ENCODE measurements at places on chromosomes 4 and X.
A peak's percentile ranks its signal among the peaks of the same experiment; 100 is the strongest.

DNA sequence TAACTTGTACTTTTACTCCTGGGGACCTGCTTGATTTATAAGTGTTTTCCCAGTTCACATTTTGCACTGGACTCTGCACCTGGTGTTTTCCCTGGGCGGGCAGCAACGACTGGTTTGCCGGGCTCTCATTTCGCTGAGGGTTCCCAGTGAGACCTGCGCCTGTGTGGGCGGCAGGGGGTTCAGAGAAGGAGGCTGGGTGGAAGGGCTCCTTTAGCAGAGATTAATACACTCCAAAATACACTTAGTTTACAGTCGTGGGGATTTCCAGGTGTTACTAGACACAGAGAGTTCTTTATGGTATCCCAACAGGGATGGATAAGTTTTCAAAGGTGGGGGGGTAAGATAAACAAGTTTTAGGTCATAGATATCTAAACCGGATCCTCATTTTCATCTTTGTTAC, 53.0 kb upstream of the SHISA3 start:
- no peak for DNase-seq

DNA sequence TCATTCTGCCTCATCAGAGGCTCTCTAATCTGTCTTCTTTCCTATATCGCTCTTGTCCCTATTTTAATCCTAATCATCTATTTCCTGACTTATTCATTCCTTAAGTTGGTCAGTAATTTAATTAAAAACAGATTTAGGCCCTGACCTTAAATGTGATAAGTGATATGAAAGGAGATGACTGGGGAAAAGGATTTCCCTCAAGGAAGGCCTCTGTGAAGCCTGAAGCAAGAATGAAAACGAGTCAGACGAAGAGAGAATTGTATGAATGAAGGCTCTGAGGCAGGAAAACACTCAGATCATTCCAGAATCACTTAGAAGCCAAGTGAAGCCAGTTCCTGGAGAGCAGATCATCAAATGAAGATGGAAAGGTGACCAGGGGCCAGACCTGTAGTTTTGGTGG, 22.1 kb downstream of the PKD2 start:
- DNase-seq = no peak

- DNase-seq = no peak
Observed at GRCh38 chrX:136126872-136127406, 20.4 kb upstream of the FHL1 start.

DNA sequence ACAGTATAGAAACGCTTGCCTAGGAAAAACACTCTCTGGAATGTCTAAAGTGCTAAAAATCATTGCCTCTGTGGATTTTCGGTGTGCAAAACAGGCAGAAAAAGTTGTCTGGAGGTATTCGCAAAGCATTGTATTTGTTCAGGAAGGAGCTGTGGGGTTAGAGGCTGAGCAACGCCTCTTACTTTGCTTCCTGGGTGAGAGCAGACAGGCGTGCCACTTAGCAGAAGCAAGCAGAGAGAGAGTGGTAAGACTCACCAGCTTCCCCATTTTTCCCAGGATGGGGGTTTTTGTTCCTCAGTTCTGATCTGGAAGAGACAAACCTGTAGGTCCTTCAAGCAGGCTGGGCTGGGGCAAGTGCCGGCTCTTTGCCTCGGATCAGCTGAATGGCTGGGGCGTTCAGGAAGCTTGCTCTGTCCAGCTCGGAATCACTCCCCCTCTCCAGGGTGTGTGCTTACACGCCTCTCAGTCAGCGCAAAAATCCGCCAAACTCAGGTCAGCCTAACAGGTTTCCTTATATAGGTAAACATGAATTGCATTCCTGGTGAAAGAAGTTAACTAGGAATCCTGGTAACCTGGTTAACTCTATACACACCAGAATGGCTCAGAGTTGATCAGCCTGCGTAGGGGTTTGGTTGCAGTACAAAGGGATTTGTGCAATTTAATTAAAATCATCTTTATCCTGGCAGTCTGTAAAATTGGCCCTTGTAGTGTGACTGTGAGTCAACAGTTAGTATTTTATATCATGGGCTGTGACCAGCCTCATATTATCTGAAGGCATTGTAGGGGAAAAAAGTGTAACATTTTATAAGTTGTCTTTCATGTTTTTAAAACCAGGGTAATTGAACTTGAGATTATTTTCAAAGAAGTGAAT, 213.1 kb upstream of the MID1 start:
- DNase-seq = no peak

GRCh38 chr4:86019906-86020305, 339.9 kb downstream of the MAPK10 start:
- DNase-seq = no peak

DNA sequence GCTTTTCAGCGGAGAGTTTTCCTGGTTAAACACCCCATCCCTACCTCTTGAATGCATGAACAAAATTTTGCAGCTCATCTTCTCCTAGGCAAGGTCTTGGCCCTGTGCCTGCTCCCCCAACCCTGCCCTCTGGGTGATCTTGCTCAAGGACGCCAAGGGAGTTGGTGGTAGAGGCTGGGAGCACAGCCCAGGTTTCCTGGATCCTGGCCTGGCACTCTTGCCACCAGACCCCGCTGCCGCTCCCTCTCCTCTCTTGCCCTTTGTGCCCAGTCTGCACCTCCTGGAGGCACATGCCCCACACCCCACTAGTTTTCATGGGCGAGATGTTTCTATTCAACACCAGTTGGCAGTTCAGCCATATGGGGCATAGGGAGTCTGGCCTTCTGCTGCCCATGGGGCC, 37.3 kb downstream of the TSC22D3 start:
- no peak for DNase-seq

GRCh38 chrX:23194885-23195554, 139.6 kb upstream of the PTCHD1 start:
- DNase-seq = no peak

GRCh38 chrX:10769195-10769594, 148.8 kb upstream of the MID1 start:
- no peak for DNase-seq

- peak; percentile 41 for DNase-seq
Observed at GRCh38 chr4:77433418-77433733, 172.2 kb upstream of the CXCL13 start.

DNA sequence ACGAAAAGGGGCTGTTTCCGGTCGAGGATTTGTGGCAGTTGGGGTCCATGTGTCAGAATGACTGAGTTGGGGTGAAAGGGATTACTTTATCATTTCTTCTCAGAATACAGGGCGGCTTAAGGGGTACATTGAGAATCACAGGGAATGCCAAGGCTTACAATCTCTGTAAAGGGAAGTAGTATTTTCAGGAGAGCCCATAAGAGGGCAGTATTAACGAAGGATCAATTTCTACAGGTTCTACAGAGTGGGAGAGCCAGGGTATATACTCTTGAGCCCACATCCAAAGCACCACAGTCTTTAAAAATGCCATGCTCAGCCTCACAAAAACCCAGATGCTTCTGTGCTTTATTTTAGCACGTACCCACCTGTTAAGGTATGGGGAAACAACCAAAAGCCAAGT, 67.7 kb upstream of the ZXDA start:
- DNase-seq = no peak

DNA sequence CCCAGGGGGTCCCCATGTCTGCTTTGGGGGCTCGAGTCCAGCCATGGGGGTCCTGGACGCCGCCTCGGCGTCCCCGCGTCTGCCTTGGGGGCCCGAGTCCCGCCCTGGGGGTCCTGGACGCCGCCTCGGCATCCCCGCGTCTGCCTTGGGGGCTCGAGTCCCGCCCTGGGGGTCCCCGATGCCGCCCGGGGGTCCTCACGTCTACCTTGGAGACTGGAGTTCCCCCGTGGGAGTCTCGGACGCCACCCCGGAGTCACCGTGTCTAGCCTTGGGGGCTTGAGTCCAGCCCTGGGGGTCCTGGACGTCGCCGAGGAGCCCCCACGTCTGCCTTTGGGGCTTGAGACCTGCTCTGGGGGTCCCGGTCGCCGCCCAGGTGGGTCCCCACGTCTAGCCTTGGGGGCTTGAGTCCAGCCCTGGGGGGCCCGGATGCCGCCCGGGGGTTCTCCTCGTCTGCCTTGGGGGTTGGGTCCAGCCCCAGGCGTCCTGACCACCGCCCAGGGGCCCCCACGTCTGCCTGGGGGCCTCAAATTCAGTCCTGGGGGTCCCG, 1.1 kb upstream of the GTPBP6 start:
- DNase-seq = no peak

DNA sequence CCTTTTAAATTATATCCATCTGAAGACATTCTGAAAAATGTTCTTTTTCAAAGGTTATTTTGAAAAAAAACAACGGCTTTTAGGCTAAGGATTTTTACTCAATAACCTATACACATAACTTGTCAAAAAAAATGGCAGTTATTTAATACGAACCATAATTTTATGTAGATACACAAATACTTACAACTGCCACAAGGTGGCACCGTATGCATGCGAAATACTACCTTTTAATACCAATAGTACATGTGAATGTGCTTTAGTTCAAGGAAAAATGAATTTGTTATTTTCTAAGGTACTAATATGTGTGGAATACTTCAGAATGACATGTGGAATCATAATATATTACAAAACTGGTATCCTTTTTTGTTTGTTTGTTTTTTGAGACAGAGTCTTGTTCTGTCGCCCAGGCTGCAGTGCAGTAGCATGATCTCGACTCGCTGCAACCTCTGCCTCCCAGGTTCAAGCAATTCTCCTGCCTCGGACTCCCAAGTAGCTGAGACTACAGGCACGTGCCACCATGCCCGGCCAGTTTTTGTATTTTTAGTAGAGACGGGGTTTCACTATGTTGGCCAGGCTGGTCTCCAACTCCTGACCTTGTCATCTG, 4.6 kb upstream of the MAD2L1 start:
- no peak for DNase-seq

- no peak for DNase-seq
Observed at GRCh38 chrX:43661521-43662240, 5.6 kb downstream of the MAOA start.

DNA sequence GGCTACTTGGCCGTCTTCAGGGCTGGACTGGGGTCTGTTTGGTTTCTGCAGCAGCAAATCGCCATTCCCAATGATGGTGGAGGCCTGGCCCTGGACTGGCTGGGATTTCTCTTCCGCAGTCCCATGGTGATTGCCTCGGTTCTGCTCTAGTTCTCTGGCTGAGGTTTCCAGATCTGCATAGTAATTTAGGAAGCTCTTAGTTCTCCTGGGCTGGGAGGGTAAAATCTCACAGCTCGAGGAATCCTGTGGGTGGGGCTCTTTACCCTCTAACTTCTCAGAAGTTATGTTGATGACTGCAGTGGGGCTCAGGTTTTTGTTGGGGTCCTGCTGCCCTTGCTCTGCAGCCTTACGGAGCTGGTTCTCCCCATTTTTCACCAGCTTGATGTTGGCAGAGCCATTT, 200.6 kb downstream of the APBB2 start:
- DNase-seq = no peak

DNA sequence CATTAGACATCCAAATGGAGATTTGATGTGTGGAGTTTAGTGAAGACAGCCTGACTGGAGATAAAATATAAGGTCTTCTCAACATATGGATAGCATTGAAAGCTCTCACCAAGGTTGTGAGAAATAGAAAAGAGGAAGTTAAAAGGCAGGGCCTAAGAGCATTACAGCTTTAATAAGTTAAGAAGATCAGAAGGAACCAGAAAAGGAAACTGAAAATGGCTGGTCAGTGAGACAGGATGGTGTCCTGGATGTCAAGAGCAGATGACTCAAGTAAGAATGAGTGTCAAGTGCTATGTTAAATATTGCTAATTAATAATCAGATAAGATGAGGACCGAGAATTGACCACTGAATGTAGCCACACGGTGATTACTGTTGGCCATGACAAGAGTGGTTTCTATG, 642.9 kb downstream of the STPG2 start:
- DNase-seq = no peak

DNA sequence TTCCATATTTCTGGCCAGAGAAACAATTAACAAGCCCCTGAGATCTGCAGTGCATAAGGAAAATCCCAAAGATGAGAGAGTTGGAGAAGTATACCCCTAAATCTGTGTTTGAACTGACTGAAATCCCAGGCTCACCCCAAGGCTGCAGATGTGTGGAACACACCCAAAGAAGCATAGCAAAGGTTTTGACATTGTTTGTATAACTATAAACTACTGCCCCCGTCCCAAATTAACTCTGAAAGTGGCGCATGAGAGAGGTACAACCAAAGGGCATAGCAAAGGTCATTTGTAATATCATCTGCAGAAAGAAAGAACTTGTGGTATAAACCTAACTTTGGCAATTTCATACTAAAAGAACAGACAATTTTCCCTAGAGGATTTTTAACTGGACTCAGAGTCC, 157.9 kb downstream of the DCAF12L1 start:
- DNase-seq = no peak

All from DMS79 (cell line).